ENCODE measurements at places on chromosomes 1 and 21.

DNA sequence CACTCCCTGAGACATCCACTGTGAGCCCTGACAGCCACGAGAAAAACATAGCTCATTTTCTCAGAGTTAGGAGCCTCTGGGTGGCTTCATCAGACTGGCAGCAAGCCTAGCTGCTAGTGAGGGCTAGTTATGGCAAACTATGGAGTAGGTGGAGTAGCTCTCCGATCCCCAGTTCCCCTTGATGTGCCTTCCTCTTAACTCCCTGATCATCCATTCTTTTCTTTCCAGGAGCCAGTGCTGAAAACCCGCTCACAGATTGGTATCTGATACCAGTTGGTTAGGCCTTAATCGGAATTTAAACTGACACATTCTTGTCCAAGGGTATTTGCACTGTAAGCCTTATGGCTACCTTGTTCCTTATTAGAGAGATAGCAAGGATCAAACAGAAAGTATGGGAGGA is 31.4 kb upstream of the PAXBP1 start:
- DNase-seq: no peak

GRCh38 chr1:152024223-152024622 is 12.6 kb downstream of the S100A11 start:
- no peak for DNase-seq

GRCh38 chr1:230878591-230878990 is 10.3 kb upstream of the C1orf198 start:
- no peak for DNase-seq

- no peak for DNase-seq
Measured at GRCh38 chr21:14987370-14988170, 77.2 kb downstream of the NRIP1 start.

DNA sequence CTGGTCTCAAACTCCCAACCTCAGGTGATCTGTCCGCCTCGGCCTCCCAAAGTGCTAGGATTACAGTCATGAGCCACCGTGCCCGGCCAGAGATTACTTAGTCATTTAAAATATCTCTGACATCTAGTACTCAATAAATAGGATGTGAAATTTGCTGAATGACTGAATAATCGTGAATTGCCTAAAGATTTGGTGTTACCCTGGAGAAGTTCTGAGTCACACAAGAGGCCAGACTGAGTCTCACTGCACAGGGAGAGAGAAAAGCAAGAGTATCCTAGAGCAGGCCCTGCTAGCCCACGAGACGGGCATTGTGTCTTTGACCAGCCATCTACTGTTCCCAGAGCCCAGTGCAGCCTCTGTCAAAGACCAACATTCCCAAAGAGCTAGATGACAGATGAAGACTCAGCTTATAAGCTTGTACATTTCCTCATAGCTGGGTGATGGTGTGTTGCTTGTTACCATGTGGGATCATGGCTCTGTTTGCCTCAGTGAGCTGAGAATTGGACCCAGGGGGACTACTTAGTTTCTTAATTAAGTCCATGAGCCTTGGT is 5.6 kb upstream of the EIF4G3 start:
- no peak for DNase-seq

GRCh38 chr1:180503280-180503862 is 994 bp upstream of the ACBD6 start:
- DNase-seq: no peak

Data from activated T-cell treated with anti-CD3 and anti-CD28 coated beads, Interleukin-2, amount 50 U/mL, for 48 hours (primary cell).